ENCODE measurements at places on chromosomes 5 and 9. TPM values are rescaled to one million over a fixed set of nuclear protein-coding genes. Genes with fewer than 3 reads are reported as not detected.

Gene NOL6
- 16.9 TPM for polyA plus RNA-seq

- no peaks in the 10 kb centered on the region for H3K36me3 ChIP-seq
- H3K27ac ChIP-seq: no peak overlapping the region
- no peak overlapping the region for H3K4me3 ChIP-seq
- no peak for DNase-seq
Observed at GRCh38 chr5:173094012-173094661, 38.0 kb downstream of the CREBRF start.

DNA sequence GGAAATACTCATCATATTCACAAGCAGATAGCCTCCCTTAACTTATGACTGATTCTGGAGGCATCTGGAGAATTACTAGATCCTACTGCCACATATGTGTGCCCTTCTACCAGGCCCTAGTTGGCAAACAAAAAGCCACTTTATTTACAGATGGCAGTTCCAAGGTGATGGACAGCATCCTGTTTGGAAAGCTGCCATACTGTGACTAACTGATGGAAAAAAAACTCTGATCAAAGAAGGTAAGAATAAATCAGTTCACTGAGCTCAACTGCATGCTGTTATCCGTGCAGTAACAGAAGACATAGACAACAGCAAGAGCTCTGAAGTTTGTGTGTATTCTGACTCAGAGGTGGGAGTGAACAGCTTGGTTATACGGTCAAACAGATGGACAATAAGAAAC is 279.8 kb upstream of the POU5F2 start:
- no peak overlapping the region for H3K27ac ChIP-seq
- H3K4me3 ChIP-seq: no peak overlapping the region
- no peaks in the 10 kb centered on the region for H3K4me1 ChIP-seq
- H3K36me3 ChIP-seq: peaks cover 8% of the 10 kb centered on the region

DNA sequence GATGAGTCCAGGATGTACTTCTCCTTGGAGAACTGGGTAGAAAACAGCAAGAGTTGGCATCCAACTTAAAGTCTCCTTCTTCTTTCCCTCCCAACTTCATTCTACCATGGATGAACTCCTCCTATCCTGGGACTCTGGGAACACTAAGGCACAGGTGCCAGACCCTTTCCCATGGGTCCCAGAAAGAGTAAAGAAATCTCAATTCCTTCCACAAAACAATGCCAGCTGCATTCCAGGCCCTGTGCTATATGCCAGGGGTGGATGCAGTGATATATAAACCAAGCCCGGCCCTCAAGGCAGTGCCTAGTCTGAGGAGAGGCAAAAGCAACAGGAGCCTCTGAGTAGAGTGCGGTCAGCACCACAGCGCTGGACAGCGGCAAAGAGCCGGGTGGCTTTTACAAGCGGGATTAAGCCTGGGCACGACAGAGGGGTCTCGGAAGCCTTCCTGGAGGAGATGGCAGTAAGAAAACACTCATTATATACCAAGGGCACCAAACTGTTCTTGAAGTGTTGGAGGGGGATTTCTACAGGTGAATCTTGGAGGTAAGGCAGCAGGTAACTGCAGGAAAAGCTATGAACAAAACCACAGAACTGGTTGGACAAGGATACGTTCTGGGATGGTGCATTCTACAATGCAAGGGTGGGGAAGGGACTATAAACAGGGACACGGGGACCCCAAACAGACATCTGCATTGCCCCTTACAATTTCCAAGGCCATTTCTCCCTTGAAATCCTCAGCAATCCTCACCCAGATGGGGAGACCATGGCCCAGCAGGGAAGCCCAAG is 16.4 kb upstream of the TOR2A start:
- no peaks in the 10 kb centered on the region for H3K27me3 ChIP-seq
- H3K27ac ChIP-seq: no peak overlapping the region
- H3K36me3 ChIP-seq: peaks cover 3% of the 10 kb centered on the region
- no peaks in the 10 kb centered on the region for H3K4me1 ChIP-seq
- DNase-seq: peak; percentile 56
- no peak overlapping the region for H3K4me3 ChIP-seq

- H3K4me1 ChIP-seq: peaks cover 63% of the 10 kb centered on the region
- peak overlapping the region; percentile 95 for H3K27ac ChIP-seq
- no peak for DNase-seq
- H3K36me3 ChIP-seq: no peaks in the 10 kb centered on the region
Observed at GRCh38 chr9:134217431-134218210, 53.3 kb upstream of the RNU6ATAC start.

Gene PCDHB7
- polyA plus RNA-seq: 0.21 TPM

DNA sequence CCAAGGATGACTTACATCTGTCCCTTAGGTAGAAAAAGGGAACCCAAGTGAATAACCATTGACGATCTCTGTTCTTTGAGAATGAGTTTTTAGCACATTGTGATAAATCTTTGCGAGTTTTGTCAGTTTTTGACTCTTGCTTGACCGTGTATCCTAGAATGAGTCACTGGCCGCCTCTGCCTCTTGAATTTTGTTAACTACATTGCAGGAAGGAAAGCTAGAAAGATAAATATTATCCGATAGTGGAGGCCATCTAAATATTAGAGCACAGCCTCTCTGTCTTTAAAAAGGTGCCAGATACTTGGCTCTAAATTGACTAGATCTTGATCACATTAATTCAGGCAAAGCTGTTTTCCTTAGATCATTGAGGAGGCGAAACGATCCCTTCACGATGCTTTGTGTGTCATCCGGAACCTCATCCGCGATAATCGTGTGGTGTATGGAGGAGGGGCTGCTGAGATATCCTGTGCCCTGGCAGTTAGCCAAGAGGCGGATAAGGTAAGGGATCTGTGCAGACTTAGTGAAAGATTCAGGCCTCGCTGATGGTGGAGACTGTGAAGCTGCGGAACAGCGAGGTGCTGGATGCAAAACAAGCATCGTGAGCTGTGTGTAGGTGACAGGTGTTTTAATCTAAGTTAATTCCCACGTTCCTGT is 12.2 kb downstream of the CCT5 start:
- H3K27ac ChIP-seq: no peak overlapping the region
- H3K36me3 ChIP-seq: peaks cover 69% of the 10 kb centered on the region
- no peak overlapping the region for H3K4me3 ChIP-seq
- peaks cover 4% of the 10 kb centered on the region for H3K4me1 ChIP-seq

GRCh38 chr5:104053353-104053649 is 490.7 kb upstream of the NUDT12 start:
- no peaks in the 10 kb centered on the region for H3K4me1 ChIP-seq
- no peak for DNase-seq
- H3K4me3 ChIP-seq: no peak overlapping the region
- H3K27ac ChIP-seq: no peak overlapping the region
- H3K27me3 ChIP-seq: no peaks in the 10 kb centered on the region

GRCh38 chr5:142749321-142749720 is 20.9 kb upstream of the ARHGAP26 start:
- no peaks in the 10 kb centered on the region for H3K27me3 ChIP-seq
- no peak for DNase-seq
- H3K36me3 ChIP-seq: no peaks in the 10 kb centered on the region
- no peak overlapping the region for H3K4me3 ChIP-seq
- H3K27ac ChIP-seq: no peak overlapping the region

Gene SPATA31A3
- not detected for polyA plus RNA-seq

DNA sequence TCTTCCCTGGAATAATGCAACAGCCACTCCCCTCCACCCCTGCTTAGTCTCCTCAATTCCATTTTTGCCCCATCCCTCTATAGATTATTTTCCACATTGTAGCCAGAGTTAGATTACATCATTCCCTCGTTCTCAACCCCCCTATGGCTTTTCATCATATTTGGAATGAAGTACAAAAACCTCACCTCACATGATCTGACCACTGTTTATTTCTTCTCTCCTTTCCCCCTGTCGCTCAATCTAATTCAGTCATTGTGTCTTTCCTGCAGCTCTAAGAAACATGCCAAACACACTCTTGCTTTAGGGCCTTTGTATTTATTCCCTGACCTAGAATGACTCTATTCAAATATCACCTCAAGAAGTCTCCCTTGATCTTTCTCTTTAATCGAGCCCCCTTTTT is 22.6 kb upstream of the HK3 start:
- no peak overlapping the region for H3K27ac ChIP-seq
- H3K4me1 ChIP-seq: peaks cover 2% of the 10 kb centered on the region
- H3K27me3 ChIP-seq: no peaks in the 10 kb centered on the region

DNA sequence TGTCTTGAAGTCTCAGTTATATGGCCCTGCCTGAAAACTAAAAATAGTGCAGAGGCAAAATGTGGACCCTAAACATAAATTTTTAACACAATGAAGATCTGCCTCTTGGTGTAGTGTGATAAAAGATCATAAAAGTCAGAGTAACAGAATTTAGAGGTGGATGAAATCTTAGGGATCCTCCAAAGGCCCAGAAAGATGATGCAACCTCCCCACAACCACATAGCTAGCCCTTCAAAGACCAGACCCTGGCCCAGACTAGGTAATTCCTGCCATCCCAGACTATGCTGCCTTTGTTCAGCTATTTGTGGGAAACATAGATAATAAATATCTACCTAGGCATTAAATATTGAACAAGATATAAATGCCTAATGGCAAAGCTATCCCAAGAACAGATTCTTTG is 15.3 kb downstream of the KLF9 start:
- H3K27ac ChIP-seq: no peak overlapping the region
- H3K27me3 ChIP-seq: no peaks in the 10 kb centered on the region
- DNase-seq: no peak
- H3K36me3 ChIP-seq: no peaks in the 10 kb centered on the region

DNA sequence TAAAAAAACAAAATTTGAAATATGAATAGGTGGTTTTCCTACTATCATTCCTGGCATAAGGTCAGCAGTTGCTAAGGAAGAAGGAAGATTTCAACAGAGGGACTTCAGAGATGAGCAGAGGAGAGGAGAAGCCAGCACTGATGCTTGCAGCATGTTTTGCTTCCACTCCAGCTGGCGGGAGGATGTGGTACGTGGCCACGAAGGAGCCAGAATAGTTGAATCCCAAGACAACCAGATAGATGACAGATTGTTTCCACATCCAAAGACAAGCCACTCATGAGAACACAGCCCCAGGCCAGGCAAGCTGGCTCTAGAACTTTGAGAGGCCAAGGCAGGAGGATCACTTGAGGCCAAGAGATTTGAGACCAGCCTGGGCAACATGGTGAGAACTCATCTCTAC is 15.1 kb downstream of the TIMD4 start:
- no peaks in the 10 kb centered on the region for H3K36me3 ChIP-seq
- DNase-seq: no peak
- H3K4me1 ChIP-seq: no peaks in the 10 kb centered on the region
- no peak overlapping the region for H3K27ac ChIP-seq

- no peak overlapping the region for H3K27ac ChIP-seq
- no peak overlapping the region for H3K4me3 ChIP-seq
- peaks cover 2% of the 10 kb centered on the region for H3K4me1 ChIP-seq
Observed at GRCh38 chr5:160011471-160011870, 2.5 kb downstream of the TTC1 start.

- no peak overlapping the region for H3K4me3 ChIP-seq
- no peaks in the 10 kb centered on the region for H3K4me1 ChIP-seq
- no peaks in the 10 kb centered on the region for H3K36me3 ChIP-seq
- DNase-seq: no peak
- H3K27ac ChIP-seq: no peak overlapping the region
Observed at GRCh38 chr5:142939884-142940283, 169.7 kb downstream of the ARHGAP26 start.

- H3K27ac ChIP-seq: no peak overlapping the region
- no peak overlapping the region for H3K4me3 ChIP-seq
- DNase-seq: no peak
- no peaks in the 10 kb centered on the region for H3K4me1 ChIP-seq
Observed at GRCh38 chr9:113781896-113782295, 94.2 kb upstream of the ZNF618 start.

- no peaks in the 10 kb centered on the region for H3K4me1 ChIP-seq
- H3K4me3 ChIP-seq: no peak overlapping the region
- H3K27me3 ChIP-seq: no peaks in the 10 kb centered on the region
- no peaks in the 10 kb centered on the region for H3K36me3 ChIP-seq
- DNase-seq: no peak
- no peak overlapping the region for H3K27ac ChIP-seq
Observed at GRCh38 chr5:145787507-145787906, 47.6 kb downstream of the PRELID2 start.

Gene RAI14
- 10.3 TPM for polyA plus RNA-seq

Measured in liver (tissue), 10 donors.